Right ventricle myocardium inferior (tissue), 1 donor: ENCODE measurements at places on chromosomes 6 and 20.

GRCh38 chr6:21953831-21954801, 342.7 kb downstream of the PRL start:
- no peak for DNase-seq

DNA sequence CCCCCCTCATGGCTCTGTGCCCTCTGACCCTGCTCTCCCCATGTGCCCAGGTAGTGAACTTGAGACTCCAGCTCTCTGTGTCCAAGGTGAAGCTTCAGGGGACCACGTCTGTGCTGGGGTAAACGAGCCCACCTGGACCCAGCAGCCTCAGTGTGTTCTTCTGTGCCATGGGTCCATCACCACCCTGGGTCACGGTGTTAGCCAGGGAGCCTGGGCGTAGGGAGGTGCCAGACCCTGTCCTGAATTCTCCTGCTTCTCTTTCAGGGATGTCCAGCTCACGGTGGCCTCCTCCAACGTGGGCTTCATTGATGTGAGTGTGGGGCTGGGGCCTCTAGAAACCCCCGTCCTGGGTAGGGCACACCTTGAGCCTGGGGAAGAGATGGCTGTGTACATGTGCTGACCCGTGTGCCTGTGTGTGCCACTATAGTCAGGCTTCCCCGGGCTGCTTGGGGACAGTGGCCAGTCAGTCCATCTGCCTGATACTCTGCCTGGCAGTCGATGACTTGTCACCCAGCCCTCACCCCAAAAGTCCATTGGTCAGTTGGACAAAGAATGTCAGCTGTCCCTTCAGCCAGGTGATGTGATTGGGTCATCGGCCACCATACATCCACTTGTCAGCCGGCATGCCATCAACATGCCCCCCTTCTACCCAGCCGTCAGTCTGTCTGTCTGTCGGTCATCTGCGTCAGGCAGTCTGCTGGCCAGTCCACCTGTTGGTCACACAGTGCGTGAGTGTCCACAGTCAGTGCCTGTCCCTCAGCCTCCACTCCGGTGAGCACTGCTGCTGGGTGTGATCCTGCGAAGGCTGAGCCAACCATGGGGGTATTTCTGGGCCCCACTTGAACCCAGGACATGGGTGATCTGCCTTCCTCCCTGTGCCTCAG, 10.9 kb upstream of the BPIFB6 start:
- no peak for DNase-seq

- DNase-seq: no peak
Observed at GRCh38 chr6:2669067-2669700, 81.5 kb downstream of the MYLK4 start.

- no peak for DNase-seq
Observed at GRCh38 chr6:104604685-104605084, 255.0 kb downstream of the HACE1 start.

DNA sequence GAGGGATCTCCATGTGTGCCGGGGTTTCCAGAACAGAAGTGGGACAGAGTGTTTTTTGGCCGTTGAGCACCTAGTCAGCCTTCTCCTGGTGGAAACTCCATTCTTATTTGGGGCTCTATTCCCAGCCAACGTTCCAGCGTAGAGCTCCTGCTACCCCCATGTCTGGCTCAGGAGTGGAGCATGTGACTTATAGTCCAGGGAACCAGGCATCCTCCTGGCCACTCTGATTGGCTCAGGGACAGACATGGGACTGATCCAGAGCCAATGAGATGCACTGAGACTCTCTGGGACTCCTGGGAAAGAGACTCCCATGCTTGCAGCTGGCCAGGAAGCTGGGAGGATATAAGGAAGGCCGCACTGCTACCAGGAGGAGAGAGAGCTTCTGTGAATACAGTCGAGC, 87.1 kb downstream of the SULF2 start:
- no peak for DNase-seq

- no peak for DNase-seq
Observed at GRCh38 chr6:64812138-64812537, 894.9 kb downstream of the EYS start.

GRCh38 chr20:63103402-63104311, 96.9 kb upstream of the BHLHE23 start:
- peak; percentile 4 for DNase-seq

GRCh38 chr6:116238083-116238482, 15.8 kb downstream of the TSPYL4 start:
- no peak for DNase-seq

DNA sequence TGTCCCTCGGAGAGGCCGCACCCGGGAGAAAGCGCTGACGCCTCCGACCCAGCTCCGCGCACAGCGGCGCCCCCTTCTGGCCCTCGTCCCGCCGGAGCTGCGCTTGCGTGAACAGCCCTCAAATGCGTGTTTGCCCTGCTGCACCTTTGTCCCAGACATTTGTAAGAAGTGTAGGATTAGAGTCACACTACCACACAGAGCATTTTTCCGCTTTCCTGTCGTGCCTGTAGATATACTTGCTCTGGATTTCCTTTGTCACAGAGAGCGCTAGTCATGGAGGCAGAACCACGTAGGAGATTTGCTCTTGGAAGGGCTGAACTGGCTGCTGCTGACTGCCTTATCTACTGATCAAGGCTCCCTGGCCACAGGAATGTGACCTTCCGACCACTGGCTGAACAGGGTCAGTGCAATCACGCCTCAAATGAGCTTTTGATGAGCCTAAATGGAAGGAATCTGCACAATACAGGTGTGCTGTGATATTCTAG, 62.3 kb downstream of the PAX1 start:
- DNase-seq: no peak

GRCh38 chr6:166490671-166491500, 95.6 kb downstream of the RAMACL start:
- DNase-seq: peak; percentile 30

DNA sequence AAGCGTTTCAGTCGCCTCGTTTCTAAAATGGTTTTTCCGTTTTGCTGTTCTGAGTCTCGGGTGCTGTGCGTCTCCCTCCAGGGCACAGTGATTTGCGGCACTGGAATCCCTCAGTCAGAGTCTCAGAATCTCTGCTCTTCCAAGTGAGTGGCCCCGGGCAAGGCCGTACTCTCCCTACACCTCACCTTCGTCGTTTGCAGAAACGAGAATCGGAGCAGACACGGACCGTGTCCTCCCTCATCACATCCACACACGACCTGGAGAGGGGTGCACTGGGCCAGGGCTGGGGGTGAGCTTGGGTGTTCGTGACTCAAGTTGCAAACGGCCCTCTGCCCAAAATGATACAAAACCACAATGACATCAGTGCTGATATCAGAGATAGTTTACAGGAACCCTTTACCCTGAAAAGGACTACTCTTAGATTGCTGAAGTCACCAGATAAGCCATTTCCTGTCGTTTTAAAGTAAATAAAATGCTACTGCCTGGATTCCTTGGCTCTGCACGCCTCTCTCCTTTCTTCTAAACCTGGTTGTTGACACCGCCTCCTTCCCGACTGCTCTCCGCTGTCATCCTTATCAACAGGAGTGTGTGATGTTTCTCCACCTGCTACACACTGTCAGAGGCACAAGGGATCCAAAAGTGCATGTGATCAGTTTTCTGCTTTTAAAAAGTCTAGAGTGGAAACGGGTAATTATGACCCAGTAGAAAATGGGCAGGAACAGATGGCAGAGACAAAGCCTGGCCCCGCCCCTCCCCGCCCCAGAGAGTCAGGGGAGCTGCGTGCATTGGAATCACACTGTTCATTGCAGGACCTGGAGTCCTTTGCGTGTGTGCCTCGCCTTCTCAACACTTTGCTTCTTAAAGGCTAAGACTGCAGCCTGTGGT, 38.4 kb downstream of the KIF25 start:
- DNase-seq: peak; percentile 46

DNA sequence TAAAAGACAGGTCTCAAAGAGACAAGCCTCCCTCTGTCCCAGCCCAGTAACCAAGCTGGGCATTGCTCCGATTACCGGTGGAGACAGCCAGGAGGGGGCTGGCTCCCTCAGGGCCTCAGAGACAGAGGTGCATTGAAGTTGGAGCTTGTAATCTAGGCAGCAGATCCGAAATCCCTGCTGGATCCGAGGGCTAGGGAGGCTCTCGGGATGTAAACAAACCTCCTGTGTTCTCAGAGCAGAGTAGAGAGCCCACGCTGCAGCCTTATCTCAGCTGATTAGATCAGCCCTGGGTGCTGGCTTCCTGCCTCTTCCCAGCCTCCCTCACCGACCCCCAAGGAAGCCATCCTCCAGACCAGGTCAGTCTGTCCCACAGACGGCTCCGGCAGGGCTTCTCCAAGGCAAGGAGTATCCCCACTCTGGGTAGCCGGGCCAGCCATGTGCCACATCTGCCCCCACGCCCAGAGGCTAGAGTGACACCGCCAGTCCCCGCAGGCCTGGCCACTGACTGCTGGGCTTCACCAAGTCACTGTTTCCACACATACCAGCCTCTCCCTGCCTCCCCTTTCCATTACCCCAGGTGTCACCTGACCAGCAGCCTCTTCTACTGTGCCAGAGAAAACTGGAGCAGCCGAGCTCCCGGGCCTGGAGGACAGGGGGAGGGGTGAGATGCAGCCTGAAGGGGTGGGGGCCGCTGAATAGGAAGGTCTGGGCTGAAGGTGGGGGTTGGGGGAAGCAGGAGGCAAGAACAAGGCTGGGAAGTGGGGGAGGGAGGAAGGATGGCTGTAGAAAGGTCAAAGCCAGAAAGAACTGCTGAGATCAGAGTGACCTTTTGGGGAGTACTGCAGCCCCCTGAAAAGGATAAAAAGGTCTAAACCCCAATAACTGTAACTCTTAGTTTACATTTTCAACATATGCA, 6.0 kb downstream of the SDC4 start:
- no peak for DNase-seq

GRCh38 chr20:14712302-14712739, 374.9 kb upstream of the FLRT3 start:
- DNase-seq: no peak

DNA sequence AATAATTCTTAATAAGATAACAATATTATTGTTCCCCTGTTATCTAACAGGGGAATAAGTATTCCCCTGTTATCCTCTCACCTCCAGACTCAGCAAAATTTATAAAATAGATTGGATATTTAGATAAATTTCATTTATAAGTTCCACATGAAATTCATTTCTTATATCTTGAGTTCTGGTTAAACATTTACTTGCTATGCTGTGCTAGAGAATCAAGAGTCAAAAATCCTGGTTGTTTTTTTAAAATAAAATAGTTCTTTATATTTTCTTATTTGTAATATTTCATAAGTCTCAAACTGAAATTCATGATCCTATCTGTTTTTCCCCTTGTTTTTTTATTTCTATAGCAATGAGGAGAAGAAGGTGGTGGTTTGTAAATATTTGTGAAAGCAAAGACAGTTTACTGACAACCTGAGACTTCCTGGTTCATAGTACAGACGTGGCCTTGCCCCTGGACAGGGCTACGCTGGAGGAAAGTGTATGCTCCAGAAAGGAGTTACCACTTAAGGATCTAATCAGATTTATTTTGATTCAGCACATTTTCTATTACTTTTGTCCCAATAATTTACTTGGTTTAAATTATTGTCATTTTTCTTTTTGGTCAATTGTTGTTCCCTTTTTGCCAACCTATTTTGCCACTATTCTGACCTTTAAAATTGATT, 37.8 kb upstream of the MARCKS start:
- DNase-seq: no peak

- DNase-seq: no peak
Observed at GRCh38 chr6:137717074-137718073, 149.7 kb upstream of the TNFAIP3 start.

- DNase-seq: no peak
Observed at GRCh38 chr20:21147593-21147992, 21.7 kb downstream of the KIZ start.
